Spinal cord (tissue), 10 donors: ENCODE measurements at places on chromosomes 3 and 15.

DNA sequence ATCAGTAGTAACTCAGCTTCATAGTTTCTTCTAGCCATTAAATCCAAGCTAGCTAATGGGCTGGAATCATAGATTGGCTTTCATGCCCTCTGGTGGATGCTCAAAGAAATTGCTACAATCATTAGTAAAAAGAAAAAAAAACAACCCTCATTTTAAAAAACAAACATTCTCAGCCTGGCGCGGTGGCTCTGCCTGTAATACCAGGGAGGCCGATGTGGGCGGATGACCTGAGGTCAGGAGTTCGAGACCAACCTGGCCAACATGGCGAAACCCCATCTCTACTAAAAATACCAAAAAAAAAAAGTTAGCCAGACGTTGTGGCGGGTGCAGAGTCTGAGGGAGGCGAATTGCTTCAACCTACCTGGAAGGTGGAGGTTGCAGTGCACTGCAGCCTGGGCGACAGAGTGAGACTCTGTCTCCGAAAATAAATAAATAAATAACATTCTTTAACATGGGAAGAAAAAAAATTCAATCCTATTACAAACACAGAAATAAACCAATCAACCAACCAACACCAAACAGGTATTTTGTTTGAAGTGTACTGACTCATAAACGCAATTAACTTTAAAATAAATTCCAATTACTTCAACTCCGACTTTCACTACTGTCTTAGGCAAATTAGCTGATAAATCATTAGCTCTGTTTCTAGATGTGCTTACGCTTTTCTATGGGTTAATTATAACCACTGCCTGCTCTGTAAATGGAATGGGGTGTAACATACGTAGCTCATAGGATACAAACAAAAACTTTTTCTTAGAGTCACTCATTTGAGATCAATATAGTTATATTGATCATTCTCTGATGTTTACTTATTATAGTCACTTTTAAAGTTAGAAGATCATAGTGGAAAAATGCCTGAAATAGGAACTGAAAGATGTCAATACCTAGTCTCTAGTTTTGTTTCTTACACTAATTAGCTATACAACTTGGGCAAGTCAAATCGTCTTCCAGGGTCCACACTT is 24.9 kb downstream of the TMEM207 start:
- peak; percentile 22 for DNase-seq

DNA sequence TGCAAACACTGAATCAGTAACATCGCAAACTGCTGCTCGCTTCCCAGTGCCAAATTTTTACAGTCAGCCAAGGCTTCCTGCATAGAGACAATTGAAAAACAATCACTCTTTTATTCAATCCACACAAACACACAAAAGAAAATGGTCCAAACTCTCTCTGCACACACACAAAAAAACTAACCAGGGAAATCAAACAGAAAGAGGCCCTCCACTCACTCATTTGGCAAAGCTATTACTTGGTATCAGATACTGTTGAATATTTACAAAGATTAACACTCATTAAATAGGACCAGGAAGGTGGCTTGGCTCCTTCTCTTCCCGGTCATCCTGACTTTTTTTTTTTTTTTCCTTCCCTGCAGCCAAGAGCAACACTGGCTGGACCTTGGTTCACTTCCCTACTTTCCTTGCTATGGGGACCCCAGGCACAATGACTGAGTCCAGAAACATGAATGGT is 62.4 kb upstream of the SPATA12 start:
- DNase-seq: no peak

DNA sequence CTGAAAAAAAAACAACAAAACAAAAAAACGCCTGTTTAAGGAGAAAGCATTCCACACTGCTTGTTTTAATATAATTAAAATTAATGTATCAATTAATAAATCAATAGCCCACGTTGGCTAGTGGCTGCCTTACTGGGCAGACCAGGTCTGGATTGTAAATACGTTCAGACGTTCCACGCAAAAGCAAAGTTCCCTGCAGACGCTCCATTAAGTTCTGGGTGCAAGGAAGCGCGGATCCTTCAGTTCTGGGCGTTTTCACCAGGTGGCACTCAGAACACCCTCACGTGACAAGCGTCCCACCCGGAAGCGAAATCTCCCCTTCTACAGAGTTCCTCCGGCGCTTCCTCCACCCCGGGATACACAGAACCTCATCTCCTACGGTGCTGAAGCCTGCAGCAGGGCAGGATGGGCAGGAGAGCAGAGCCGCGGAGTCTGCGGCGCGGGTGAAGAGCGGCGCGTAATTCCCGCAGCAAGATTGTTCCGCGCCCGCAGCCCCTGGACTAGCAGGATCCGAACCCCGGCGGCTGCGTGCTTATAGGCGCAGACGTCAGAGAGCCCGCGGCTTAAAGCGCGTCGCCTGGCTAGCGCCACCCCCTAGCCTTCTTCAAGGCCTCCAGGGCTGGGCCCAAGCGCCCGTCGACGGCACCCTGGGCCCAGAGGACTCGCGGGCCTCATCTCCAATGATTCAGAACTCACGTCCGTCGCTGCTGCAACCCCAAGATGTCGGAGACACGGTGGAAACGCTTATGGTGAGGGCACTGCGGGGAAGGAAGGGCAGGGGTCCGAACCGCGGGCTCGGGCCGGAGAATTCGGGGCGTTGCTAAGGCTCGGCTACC is at the start of gene SLC25A38:
Gene SLC25A38, plus strand, starts transcription at position 326 of the 836 bp plus-strand sequence. Its CDS starts 355 bp downstream, at position 681.
- DNase-seq: peak; percentile 95

- DNase-seq: peak; percentile 43
These were observed 6.1 kb downstream of the GRAMD1C start for GRCh38 chr3:113844622-113845222.

GRCh38 chr3:184674626-184675025 is 37.2 kb downstream of the MAGEF1 start:
- no peak for DNase-seq

GRCh38 chr3:177626045-177626444 is 428.8 kb upstream of the TBL1XR1 start:
- DNase-seq: no peak

DNA sequence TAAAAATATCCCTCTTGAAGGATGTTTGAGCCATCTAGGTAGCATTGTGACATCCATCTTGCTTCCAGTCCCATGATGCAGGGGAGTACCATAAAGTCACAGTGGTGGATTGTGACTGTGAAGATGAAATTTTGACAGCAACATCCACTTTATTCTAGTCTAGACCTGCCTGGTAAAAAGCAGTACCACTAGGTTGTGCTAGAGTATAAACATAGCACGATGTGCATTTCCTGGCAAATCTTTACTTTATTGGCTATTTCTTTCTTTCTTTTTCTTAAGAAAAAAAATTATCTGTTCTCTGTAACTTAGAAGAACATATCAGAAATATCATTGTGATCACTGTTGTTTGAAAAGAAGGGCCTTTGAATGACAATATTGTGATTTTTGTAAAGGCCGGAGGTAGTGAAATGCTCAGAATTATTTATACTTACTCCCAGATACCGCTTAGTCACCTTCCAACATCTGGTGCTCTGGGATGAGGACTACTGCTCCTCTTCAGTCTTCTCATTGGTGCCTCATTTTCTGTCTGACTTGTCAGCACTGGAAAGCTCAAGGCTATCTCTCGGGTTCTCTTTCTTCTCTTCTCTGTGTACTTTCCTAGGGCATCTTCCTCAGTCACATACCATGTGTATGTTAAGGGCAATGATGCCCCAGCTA is 35.6 kb downstream of the AGBL1 start:
- peak; percentile 9 for DNase-seq

- DNase-seq: no peak
These were observed 32.2 kb upstream of the RBP1 start for GRCh38 chr3:139571711-139572110.

- DNase-seq: no peak
These were observed 969.6 kb upstream of the ALCAM start for GRCh38 chr3:104396974-104397669.

GRCh38 chr3:184234224-184234623 is 4.8 kb downstream of the VWA5B2 start:
- DNase-seq: no peak

DNA sequence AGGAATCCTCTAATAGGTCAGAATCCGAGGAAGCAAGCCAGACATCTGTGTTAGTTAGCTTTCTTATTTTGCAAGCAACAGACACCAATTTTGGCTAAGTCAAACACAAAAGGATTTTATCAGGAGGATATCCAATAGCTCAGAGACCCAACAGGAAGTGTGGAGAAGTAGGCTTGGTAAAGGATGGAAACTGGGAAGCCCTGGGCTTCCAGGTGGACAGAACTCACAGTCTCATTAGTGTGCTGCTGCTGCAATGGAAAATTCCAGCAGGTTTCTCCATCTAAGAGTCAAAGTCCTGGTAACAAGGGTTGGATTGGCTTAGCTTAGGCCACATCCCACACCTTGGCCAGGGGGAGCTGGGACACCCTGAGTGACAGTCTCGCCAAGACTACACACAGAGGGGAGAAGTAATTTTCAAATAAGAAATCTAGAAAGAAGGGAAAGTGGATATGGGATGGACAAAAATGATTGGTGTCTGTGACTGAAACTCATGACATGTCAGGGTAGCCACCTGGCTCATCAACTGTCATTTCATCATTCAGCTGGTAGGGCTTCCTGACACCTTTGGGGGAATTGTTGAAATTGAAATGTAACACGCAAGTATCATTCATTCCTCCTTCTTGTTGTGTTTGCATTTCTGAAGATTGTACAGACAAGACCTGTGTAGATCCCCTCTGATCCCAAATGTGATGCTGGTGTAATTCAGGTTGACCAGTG is 158.6 kb downstream of the THSD4 start:
- DNase-seq: no peak

- no peak for DNase-seq
These were observed 275.6 kb downstream of the ZNF621 start for GRCh38 chr3:40800343-40800742.

- no peak for DNase-seq
These were observed 2.1 kb downstream of the SOX14 start for GRCh38 chr3:137766041-137766875.

- no peak for DNase-seq
These were observed 58.5 kb downstream of the TGFBR2 start for GRCh38 chr3:30664884-30665283.

- no peak for DNase-seq
These were observed 450.1 kb upstream of the TBL1XR1 start for GRCh38 chr3:177647341-177647740.

DNA sequence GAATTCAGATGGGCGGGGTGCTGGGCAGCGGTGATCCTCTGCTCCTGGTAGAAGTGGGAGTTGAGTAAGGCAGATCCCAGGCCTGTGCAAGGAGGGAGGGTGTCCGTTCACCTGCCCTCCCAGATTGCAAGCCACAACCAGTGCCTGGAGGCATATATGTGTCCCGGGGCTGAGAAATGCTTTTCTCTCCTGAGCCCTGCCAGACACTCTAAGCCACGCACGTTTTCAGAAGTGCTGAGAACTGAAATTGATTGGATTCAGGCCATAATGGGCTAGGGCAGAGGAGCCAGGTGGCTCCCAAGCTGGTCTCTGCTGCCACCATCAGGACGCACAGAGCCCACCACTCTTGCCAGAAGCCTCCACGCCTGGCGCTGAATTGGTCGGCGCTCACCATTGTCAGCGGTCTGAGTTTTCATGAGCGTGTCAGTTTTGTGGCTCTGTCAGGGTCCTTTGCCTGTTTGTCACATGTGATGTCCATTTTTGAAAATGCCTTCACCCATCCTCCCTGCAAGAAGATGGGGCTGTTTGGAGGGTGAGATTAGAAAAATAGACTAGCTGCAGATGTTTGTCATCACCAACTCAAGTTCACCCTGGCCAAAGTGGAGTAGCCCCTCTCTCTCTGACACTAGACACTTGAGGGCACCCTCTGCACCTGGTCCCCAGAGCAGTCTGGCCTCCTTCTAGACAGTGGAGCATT is 15.4 kb upstream of the BFSP2 start:
- peak; percentile 63 for DNase-seq

DNA sequence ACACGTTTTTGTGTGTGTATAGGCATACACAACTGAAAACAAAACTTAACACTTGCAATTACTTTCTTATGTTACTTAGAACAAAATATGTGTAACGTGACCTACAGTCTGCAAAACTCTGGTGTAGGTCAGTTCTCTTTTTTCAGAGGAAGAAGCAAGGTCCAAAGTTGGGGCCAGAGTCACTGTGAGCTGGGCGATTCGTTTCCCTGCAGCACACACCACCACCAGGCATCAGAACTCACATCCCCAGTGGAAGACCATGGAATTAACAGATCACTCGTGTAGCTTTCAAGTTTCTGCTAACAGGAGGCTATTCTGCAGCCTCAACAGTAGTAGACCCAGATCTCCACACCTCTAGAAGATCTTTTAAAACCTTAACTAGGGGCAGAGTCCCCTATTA is 25.8 kb downstream of the ANP32A start:
- no peak for DNase-seq

DNA sequence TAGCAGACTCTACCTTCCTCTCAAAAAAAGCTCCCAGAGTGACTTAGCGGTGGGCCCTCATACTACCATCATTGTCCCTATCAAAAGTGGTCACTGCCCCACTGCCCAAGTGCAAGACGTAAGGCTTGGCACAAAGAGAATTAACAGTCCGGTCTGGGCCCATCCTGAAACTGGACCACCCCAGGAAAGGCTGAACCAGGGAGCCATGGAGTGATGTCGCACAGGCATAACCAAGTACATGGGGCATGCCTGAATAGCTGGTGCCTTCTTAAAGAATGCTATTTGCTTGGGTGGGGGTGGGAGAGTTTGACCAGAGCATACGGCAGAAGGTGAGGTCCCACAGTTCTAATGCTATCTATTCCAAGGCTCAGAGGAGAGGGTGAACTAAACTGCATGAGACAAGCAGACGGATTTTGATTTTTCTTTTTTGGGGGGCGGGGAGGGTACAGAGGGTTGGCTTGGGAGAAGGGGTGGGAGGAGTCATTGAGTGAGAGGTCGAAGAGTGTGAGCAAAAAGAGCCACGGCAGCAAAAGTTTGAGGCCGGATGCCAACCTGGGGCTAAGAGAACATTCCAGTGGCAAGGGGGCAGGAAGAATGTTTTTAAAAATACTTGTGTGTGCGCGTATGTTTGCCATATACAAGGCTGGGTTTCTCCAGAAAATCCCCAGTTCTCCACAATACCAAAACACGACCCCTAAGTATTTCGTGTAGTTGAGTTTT is 50.2 kb downstream of the FAM174B start:
- no peak for DNase-seq

DNA sequence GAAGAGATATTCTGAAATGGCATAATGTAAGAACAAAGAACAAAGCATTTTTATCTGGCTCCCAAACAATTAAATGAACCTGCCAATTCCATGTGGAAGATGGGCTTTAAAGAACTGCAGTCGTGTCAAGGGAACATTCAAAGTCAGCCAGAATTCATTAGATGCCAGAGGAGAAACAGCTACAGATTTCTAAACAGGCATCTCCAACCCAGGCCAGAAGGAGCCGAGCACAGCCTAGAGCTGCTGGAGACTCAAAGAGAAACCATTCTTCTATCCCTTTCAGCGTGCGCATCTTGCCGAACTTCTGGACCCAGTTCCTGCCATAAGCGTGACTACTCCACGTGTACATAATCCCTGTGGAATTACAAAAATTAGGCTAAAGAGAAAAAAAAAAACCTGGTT is 60.4 kb downstream of the MB21D2 start:
- DNase-seq: no peak
